ENCODE measurements at places on chromosomes 1 and 21.

GRCh38 chr1:178031856-178032320 lies 62.0 kb upstream of the RASAL2 start:
- DNase-seq: peak; percentile 79

GRCh38 chr1:74822851-74823401 lies 90.0 kb downstream of the TYW3 start:
- DNase-seq: no peak

GRCh38 chr21:42580793-42581321 lies 67.2 kb downstream of the SLC37A1 start:
- no peak for DNase-seq

DNA sequence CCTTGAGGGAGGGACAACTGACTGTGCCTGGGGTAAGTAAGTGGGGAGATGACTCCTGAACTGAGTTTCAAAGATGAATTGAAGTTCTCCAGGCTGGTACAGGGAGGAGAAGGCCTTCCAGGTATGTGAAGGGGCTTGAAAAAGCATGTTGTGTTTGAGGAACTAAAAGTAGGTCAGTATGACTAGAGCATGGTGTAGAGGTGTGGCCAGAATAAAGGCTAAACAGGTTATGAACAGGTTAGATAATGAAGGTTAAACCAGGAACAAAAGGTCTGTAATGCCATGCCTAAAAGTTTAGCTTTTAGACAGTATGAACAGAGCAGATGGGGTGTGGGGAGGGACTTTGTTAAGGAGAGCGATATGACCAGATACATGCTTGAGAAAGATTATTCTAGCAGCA lies 7.3 kb upstream of the CLSPN start:
- DNase-seq: no peak

- DNase-seq: no peak
These were observed 83.8 kb downstream of the GABPA start for GRCh38 chr21:25818551-25818950.

GRCh38 chr1:223662943-223663342 lies 2.6 kb downstream of the CAPN8 start:
- DNase-seq: no peak

DNA sequence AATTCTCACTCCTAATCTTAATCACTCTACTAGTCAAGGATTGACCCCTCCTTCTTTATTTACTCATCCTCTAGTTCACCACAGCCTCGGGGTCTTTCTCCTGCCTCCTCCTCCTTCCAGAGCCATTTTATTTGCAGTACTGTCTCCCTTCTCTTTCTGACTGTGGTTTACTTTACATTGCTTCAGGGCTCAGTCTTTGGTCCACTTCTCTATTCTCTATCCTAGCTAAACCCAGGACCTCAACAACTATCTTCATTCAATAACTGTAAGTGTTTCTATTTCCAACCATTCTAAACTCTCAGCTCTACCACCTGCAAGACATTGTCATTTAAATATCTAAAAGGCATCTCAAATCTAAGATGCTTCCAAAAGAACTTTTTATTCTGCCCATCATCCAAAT lies 493.8 kb downstream of the TTLL7 start:
- no peak for DNase-seq

GRCh38 chr1:23475134-23475628 lies 8.8 kb downstream of the ASAP3 start:
- DNase-seq: no peak

DNA sequence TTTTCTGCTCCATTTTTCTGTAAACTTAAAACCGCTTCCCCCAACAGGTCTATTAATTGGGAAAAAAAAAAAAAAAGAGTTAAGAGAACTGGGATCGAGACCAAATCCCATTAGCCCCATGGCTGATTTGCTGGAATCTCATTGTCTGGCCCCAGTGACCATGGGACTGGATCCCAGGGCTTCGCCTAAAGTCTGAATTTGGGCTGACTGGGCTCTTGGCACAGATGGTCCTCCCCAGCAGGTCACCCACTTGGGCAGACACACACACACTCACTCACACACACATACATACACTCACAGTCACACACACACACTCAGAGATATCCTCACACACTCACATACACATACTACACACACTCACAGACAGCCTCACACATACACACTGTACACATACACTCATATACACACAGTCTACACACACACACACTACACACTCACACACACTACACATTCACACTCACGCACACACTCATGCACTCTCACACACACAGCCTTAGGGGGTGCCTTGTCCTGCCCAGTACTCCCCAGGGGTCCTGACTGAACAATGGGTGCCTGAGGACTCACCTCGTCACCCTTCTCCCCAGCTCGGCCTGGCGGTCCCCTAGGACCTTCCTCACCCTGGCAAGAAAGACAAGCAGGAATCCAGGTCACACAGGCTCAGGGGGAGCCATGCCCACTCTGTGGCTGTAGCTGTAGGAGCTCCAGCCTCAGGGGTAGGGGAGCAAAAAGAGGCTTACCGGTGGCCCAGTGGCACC lies 7.5 kb downstream of the COL9A2 start:
- DNase-seq: no peak

DNA sequence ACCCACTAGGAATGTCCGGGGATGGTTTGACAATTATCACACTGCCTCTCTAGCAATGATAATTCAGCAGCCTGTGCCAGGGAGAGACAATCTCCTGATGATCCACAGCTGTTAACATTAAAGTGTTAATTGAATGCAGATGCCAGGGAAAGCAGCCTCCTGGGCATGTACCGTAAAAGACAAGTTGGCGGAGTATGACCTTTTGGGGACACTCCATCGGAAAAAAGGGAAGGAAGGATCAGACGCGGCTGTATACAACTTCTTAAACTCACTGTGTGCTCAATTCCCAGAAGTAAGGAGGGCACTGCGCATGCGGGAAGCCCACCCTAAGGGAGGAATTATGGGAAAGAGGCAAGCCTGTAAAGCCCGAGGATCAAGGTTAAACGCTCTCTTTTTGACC lies 62.6 kb downstream of the MAP3K7CL start:
- DNase-seq: no peak

All from caudate nucleus (tissue), 63 donors.